Activated gamma-delta T cell treated with anti-CD3 and anti-CD28 coated beads, Interleukin-2, amount 50 U/mL, for 16 hours (primary cell): ENCODE measurements at places on chromosomes 12 and 14.

DNA sequence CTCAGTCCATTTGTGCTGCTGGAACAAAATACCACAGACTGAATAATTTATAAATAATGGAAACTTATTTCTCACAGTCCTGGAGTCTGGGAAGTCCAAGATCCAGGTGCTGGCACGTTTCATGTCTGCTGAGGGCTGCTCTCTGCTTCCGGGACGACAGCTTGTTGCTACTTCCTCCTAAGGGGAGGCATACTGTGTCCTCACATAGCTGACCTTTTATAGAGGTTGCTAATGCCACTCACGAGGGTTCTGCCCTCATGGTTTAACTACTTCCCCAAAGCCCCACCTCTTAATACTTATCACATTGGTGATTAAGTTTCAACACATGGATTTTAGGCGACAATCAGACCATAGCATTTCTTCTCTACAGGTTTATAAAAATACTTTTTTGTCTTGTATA, 411.1 kb downstream of the NRXN3 start:
- DNase-seq: no peak

DNA sequence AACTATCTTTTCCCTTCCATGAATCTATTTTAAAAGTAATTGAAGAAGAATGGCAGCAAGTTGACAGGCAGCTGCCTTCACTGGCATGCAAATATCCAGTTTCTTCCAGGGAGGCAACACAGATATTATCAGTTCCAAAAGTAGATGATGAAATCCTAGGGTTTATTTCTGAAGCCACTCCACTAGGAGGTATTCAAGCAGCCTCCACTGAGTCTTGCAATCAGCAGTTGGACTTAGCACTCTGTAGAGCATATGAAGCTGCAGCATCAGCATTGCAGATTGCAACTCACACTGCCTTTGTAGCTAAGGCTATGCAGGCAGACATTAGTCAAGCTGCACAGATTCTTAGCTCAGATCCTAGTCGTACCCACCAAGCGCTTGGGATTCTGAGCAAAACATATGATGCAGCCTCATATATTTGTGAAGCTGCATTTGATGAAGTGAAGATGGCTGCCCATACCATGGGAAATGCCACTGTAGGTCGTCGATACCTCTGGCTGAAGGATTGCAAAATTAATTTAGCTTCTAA, 18.4 kb downstream of the TMPO start:
- no peak for DNase-seq

DNA sequence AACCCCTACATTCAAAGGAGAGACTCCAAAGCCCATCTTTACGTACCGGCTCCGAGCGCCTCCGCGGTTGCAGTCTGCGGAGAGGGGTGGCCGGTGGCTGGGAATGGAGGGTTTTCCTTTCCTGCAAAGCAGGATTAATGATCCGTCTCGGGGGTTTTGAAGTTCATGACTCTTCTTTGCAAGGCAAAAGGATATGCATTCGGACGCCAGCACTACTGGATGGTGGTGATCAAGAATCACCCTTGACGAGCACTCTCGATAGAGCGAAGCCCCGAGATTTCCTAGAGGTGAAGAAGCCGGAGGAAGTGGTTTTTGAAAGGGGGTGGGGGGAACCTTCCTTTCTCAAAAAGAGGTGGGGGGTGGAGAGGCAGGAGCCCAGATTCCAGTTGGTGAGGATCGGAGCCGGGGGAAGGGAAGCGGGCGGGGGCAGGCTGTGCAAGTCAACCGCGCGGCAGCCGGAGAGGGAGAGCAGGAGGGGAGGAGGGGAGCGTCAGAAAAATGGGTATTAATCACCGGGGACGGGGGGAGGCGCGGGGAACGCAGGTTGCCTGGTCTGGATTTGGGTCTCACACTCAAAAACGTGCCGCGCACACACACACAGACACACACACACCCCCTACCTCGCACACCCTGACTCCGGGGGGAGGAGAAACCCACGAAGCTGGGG, at the start of gene GRIN2B:
Gene GRIN2B, minus strand, starts transcription at position 307 of the 667 bp plus-strand sequence. CDS start 115,394 bp downstream, outside the sequence.
- no peak for DNase-seq

DNA sequence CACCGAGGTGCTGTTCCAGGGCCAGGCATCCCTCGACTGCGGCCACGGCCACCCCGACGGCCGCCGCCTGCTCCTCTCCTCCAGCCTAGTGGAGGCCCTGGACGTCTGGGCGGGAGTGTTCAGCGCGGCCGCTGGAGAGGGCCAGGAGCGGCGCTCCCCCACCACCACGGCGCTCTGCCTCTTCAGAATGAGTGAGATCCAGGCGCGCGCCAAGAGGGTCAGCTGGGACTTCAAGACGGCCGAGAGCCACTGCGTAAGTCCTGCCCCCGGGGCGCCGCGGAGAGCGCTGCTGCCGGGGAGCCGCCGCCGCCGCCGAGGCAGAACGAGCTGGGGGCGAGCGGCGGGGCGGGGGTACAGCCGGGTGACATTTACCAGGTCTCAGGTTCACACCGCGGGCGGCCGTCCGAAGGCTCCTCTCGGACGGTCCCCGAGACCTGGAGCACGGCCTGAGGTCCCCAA, 1.4 kb downstream of the PLXNC1 start:
- DNase-seq: no peak

GRCh38 chr14:51561141-51561540, 90.6 kb upstream of the FRMD6 start:
- no peak for DNase-seq

DNA sequence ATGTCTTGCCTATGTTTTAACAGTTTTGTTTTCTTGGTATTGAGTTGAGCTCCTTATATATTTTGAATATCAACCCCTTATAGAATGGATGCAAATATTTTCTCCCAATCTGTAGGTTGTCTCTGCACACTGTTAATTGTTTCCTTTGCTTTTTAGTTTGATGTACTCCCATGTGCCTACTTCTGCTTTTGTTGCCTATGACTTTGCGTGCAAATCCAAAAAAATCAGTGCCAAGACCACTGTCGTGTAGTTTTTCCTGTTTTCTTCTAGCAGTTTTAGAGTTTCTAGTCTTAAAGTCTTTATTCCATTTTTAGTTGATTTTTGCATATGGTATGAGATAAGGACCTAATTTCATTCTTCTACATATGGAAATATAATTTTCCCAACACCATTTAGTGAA, 28.8 kb downstream of the SENP1 start:
- DNase-seq: no peak

DNA sequence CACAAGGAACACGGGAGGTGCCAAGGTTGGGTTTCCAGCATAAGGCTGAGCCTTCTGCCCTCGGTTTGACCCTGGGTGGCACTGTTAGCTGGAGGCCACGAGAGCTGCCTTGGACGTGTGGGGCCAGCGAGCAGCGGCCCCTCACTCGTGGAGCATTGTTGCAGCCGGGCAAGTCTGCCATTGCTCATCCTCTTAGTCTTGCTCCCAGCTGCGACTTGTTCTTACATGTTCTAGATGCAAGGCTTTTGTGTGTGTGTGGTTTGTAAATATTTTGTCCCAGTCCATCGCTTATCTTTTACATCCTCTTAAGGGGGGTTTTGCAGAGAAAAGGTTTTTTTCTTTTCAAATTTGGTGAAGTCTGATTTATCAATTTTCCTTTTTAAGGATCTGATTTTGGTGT, 21.1 kb upstream of the C1S start:
- DNase-seq: no peak

GRCh38 chr12:126772171-126772864, 1494.7 kb upstream of the TMEM132C start:
- DNase-seq: peak; percentile 17

GRCh38 chr12:111166779-111167540, 201.9 kb downstream of the PHETA1 start:
- no peak for DNase-seq
